Activated T-helper 1 cell treated with anti-CD3 and anti-CD28 coated beads, Interleukin-2, amount 50 U/mL, for 16 hours (primary cell): ENCODE measurements at places on chromosomes 7 and 10.

- no peak for DNase-seq
These were observed 115.2 kb upstream of the PITRM1 start for GRCh38 chr10:3287572-3288445.

DNA sequence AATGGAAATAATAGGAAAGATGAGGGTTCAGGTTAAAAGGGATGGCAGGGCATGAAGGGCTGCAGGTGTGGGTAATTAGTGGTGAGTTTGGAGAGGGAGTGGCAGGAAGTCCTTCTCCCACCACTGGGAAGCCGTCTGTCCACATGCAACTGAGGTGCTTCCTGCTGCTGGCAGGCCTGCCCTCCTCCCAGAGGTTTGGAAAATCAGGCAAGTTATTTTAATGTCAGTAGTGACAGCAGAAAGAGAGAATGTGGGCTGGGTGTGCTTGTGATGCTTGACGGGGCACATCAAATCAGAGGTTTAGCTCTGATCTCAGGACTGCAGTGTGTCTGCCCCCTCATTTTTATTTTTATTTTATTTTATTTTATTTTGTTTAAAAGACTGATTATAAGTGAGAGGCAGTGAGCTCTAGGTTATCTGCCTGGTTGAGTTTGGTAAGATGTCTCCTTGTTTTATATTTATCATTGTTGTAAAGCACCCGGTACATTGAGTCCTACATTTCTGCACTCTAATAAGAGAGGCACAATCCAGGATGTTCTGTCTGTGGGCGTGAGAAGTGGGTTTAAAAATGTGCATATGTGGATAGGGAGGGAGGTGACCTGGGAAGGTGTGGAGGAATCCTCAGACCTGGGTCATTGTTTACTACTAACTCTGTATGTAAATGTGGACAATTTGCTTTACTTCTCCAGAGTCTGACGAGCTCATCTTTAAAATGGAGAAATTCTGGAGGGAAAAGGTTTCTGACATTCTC, 504.4 kb downstream of the LRMDA start:
- no peak for DNase-seq

- no peak for DNase-seq
These were observed 3.2 kb upstream of the KIF5B start for GRCh38 chr10:32059472-32059871.

- no peak for DNase-seq
These were observed 19.7 kb upstream of the GOT1 start for GRCh38 chr10:99450156-99450555.

GRCh38 chr10:98240524-98240923, 27.5 kb downstream of the LOXL4 start:
- no peak for DNase-seq

GRCh38 chr7:10973942-10974911, 555 bp downstream of the PHF14 start:
- DNase-seq = no peak

- no peak for DNase-seq
These were observed 315.1 kb downstream of the C7orf25 start for GRCh38 chr7:42596737-42597136.

- no peak for DNase-seq
These were observed 107.9 kb downstream of the CYTH3 start for GRCh38 chr7:6164491-6164890.
